NCI-H1436 (cell line): ENCODE measurements at places on chromosomes 3 and 15.

DNA sequence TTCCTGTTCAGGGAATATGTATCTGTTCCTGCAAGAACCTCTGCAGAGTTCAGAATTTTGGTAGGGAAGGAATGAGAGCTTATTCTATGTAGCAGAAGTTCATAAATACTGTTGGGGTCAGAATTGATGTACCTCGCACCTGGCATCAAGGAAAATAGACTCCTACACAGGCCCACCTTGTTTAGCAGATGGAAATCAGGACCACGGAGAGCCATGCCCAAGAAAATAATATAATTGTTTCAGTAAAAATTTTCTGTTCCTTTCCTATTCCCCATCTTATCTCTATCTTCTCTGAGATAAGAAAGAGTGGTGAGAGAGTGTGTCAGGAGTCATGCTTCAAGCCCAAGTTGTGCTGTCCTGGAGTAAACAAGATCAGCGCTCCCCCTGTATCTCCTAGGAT, 404.7 kb upstream of the UBE2E2 start:
- no peak for DNase-seq

- DNase-seq: no peak
These were observed 8.1 kb upstream of the APOD start for GRCh38 chr3:195591852-195592251.

- DNase-seq: no peak
These were observed 1.5 kb downstream of the ZNF639 start for GRCh38 chr3:179324270-179324754.

DNA sequence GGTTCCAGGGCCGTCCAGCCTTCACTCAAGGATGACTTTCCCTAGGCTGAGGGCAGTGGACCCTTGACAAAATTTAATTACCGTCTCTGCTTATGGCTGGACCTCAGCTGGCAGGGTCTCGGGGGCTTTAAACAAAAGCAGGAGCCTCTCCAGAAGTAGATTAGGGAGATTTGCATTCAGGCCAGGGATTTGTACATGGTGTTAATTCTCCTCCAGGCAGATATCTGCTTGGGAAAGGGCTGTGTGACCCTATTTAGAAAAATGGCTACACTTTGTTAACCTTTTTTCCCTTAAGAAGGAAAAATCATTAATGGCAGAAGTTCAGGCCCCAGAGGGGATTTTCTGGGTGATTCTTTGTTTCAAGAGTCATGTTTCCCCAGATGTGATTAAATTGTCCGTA, 329.1 kb upstream of the C2CD4B start:
- no peak for DNase-seq

- no peak for DNase-seq
These were observed 468.4 kb upstream of the UBE2E2 start for GRCh38 chr3:22734756-22735155.

GRCh38 chr3:192260116-192261010, 467.0 kb downstream of the FGF12 start:
- DNase-seq: no peak

DNA sequence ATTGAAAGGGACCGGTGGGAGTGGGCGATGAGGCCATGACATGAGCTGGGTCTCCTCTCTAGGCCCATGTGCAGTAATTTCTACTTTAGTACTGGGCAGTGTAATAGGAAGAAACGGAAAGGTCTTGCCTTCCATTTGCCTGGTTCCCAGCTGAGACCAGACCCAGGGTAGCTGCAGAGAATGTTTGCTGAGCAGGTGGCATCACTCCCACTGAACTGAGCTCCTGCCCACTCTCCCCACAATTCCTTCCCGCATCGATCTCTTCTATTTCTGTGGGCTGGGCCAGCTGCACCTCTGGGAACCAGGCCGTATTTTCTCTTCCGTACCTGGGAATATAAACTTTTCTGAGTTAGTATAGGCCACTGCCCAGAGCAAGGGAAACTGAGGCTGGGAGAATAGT, 15.8 kb downstream of the ESYT3 start:
- no peak for DNase-seq

DNA sequence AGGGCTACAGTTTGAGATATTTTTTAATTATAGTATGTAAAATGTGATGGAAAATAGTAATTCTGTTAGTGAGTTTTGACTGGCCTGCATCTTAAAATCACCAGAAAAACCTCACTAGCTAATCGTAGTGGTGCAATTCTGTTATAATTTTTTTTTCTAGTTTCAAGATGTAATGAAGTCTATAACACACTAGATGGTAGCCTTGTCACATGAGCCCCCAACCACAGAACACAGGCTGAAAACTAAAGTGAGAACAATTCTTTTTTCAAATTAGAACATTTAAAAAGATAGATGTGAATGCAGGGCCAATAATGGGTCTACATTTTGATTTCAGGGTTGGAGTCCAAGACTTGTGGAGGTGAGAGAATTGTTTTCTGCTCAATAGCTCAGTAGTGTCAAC, 83.3 kb upstream of the KCNH8 start:
- DNase-seq: no peak

DNA sequence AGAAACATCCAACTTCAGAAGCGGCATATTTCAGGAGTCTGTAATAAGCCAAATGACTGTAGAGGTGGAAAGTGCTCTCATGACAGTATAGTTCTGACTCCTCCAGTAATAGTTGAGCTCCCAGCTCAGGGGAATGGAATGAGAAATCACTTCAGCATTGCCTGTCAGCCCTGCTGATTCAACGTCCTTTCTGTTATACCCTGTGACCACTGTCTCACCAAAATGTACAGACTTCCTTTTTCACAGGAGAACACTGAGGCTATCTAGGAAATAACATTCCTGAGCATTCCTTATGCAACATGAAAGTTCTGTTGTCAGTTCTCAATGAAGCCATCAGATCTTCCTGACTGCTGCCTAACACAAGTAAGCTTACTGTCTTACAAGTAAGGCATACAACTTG, 284.5 kb upstream of the MME start:
- no peak for DNase-seq

- peak; percentile 92 for DNase-seq
These were observed 94.2 kb upstream of the ACP3 start for GRCh38 chr3:132222868-132223538.

DNA sequence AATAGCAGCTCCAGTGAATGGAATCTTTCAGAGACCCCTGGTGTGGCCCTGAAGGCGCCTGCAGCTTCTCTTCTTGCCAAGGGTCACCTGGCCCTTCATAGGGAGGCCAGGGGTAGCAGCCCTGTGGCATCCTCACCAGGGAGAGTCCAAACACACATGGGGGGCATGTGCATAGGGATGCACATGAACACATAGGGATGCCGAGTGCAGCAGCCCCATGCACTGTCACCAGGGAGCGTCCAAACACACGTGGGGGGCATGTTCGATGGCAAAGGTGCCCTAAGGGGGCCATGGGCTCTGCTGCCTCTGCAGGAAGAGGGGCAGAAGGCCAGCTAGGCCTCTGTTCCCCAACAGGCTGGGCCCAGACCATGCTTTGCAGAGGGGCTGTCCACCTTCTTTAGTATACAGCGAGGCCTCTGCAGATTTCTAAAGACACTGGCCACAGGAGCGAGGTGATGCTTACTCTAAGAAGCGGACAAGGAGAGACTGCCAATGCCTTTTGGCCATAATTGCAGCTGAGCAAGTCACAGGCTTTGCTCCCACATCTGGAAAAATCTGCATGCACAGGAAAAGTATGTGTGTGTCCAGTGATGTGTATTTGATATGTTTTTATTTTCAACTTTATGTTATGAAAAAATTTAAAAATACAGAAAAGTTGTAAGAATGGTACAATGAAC, 21.0 kb downstream of the ANAPC13 start:
- no peak for DNase-seq

- DNase-seq: no peak
These were observed 438.7 kb upstream of the C2CD4B start for GRCh38 chr15:62603742-62604141.

- no peak for DNase-seq
These were observed 199.4 kb upstream of the NR2E3 start for GRCh38 chr15:71610728-71611552.

DNA sequence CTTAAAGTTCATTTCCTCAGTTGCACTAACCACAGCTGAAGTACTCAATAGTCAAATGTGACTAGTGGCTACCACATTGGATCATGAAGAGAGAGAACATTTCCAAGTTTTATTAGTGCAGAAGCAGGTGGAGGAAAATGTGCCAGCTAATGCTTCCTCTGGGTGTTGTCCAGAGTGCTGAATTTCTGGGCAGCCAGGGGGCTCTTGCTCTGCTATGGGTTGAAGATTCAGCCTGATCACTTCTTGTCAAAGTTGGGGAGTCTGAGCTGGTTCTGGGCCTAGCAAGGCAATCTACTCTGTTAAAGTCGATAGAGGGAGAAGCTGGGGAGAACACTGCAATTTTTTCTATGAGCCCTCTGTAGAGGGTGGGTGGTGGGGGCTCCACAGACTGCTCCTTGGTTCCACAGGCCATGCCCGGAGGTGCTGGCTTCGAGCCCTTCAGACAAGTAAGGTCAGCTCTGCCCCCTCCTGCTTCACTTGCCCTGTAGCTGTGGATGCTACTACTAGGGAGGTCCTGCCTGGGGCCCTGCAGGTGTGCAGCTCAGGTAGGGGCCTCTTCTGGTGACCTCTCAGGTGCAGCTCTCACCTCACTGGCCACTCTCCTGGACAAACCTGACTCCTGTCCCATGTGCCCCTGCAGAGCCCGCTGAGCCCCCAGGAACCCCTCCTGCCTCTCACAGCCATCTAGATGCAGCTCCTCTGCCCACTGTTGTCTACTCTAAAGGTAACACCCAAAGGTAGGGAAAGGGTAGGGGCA, 8.2 kb downstream of the ALG3 start:
- no peak for DNase-seq

DNA sequence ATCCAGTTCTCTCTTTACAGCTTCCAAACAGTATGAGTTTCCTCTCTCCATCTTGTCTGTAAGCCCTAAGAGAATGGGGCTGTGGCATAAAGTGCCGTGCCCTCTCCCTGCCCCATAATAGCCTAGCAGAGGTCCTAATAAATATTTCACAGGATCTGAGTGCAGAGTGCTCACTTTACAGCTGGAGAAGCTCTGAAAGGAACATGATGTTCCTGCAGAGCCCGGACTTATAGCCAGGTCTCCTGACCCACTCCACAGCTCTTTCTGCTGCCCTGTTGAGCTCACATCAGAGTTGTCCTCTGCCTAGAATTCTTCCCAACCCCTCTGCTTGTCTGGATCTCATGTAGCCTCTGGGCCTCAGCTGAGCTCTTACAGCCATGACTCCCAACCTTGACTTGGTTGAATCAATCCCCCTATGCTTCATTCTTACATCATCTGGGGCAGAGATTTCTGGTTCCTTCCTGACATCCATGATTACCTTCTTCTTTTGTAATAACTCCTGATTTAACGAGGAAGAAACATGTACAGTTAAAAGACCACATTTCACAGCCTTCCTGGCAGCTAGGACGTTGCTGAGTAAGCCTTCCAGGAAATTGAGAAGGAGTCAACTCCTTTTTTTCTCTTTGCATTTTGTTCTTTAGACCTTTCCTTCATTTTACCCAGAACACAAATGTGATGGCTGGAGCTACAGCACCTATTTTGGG, 135.3 kb downstream of the RPLP1 start:
- no peak for DNase-seq

DNA sequence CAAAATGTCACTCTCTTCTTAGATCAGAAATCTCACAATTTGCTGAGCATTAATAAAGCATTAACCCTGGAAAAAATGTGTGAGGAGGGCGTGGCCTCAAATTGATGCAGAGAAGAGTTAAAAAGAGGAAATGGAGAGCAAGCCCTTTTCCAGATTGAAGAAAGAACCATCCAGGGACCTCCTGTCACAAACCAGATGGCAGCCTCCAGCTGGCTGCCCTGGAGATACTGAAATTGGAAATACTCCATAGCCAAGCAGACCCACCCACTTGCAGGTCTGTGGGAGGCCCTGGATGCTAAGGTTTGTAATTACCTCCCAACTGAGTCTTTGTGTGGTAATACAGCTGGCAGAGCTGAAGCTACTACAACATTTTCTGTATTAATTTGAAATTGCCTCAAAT, 214.9 kb downstream of the IL20RB start:
- DNase-seq: no peak
